ENCODE measurements at places on chromosomes 2 and 18.
A peak's percentile ranks its signal among the peaks of the same experiment; 100 is the strongest.

DNA sequence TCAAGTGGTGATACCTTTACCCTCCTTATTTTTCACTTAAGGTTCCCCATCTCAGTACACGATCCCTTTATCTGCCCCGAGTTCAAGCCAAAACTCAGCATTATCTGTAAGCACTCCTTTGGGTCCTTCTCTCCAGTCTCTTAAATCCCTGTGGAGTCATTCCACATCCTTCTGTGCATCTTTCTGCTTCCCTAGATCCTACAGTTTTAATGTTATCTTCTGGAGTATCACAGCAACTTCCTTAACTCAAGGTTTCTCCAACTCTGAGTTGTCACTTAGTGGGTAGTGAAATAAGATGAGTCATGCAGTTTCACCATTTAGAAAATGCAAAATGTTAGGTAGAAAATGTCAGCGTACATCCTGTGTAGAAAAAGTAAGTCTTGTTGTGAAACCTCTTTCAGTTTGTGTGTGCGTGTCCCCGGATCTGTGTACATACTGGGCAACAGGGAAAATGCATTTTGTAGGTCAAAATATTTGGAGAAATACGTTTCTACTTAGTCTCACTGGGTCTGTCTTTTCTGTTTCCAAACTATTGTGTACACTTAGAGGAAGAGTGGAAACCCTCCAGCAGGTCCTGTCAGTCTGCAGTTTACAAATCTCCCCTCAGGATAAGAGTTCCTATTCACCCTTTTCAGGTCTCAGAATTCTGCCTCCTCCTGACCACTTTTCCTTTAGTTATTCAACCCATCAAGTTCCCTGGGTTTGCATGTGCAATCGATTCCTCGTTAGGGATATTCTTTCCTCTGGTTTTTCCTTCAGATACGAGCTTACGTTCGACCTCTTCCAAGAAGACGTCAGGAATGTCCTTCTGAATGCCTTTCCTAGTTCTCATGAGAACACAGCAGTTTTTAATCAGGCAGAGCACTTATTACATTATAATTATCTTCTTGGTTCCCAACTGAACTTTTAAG lies 154.8 kb downstream of the TGIF1 start:
- peak; percentile 72 for DNase-seq

GRCh38 chr2:234488913-234489451 lies 7.9 kb downstream of the ARL4C start:
- DNase-seq: no peak

DNA sequence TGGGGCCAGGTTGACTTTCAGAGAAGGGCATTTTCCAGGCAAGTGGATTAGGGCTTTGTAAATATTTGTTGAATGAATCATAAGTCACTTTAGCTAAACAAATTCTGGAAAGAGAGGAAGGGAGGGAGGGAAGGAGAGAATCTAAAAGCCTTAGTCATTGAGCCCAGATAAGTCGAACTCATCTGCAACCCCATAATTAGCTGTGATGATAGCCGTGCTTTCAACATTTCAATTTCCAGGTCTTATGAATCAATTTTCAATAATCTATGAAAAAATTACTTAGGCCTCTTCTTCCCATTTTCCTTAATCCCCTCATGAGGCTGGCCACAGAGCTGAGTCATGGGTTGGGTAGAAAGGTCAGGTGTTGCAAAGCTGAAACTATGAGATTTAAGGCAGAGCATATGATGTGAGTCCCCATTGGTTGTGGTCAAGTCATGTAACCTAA lies 111.9 kb upstream of the MAPRE2 start:
- DNase-seq: no peak

- no peak for DNase-seq
These were observed 96.4 kb downstream of the RNF144A start for GRCh38 chr2:7013471-7014160.

GRCh38 chr2:150007815-150008430 lies 420.3 kb upstream of the MMADHC start:
- DNase-seq: no peak

DNA sequence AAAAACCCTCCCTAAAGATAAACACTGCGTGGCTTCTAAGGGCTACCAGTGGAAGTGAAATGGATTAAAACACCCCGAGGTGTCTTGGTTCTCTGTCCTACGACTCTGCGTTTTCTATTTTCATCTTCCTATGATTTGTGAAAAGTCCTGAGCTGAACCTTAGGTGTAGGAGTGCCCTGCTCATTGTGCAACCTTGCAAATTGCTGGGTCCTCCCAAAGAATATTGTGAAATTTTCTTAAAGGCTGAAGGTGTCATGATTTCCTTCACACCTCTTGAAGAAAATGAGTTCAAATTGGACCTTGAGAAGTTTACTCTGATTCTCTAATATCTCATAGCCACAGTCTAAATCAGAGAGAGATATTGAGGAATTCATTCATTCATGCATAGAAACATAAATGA lies 1.8 kb upstream of the SLC19A3 start:
- DNase-seq: no peak

GRCh38 chr2:127044977-127045661 lies 61.8 kb downstream of the BIN1 start:
- DNase-seq: no peak

GRCh38 chr18:58761970-58762780 lies 90.9 kb downstream of the MALT1 start:
- no peak for DNase-seq

DNA sequence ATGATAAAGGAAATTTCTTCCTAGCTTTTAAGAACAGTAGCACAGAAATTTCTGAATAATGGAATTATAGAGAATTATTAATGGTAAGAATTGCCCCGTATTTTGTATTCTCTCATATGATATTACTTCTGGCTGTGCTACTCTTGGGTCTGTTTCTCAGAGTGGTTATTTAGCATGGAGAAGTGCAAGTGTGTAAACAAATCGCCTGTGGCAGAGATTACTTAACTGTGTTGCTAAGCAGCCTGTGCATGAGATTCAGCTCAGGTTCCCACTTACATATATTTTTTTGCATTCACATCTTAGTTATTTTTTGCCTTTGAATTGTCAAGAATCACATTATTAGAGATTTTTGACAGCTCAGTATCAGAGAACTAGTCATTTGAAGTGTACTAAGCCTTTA lies 80.1 kb upstream of the NFATC1 start:
- DNase-seq: no peak

GRCh38 chr2:15010346-15010745 lies 377.8 kb downstream of the LRATD1 start:
- DNase-seq: no peak

GRCh38 chr2:239290618-239291474 lies 110.0 kb downstream of the HDAC4 start:
- no peak for DNase-seq

GRCh38 chr18:38297910-38298309 lies 732.3 kb upstream of the CELF4 start:
- no peak for DNase-seq

DNA sequence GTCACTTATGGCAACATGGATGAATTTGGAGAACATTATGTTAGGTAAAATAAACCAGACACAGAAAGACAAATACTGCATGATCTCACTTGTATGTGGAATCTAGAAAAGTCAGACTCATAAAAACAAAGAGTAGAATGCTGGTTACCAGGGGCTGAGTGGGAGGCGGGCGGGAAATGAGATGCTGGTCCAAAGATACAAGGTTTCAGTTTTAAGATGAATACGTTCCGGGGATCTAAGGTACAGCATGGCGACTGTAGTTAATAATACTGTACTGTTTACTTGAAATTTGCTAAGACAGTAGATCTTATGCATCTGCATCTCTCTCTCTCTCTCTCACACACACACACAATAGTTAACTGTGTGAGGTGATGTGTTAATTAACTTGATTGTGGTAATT lies 14.2 kb downstream of the FAM110C start:
- DNase-seq: no peak

GRCh38 chr2:46490521-46491141 lies 11.3 kb downstream of the TMEM247 start:
- DNase-seq: peak; percentile 95

- DNase-seq: no peak
These were observed 292.6 kb downstream of the PRKCE start for GRCh38 chr2:45944074-45944473.

- DNase-seq: no peak
These were observed 160.2 kb upstream of the CCDC150 start for GRCh38 chr2:196479350-196479749.

DNA sequence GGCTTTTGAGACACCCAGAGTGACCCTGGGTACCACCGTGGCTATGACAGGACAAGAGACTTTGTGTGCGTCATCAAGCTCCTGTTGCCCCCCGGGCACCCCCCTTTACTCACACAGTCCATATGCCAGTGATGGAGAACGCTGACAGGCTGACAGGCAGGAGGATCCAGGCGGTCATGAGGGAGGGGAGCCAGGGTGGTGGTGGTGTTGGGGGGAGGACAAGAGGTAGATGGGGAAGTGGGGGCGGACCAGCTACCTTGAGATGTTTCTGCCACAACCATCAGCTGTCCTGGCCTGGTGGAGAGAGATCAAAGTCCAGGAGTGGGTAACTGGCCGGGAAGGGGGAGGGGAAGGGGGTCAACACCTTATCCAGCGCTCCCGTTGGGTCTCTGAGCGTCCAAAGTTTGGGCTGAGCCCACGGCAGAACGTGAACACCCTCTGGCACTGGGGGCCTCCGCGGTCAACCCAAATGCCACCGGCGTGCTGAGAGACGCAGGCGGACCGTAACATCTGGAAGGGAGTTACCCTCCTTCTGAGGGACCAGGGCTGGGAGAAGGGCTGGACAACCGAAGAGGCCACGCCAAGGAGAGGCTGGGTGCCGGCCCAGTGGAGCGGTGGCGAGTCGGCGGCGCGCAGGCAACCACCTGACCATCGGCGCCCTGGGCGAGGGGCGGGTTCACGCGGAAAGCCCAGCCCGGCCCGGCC lies 575 bp downstream of the TMEM150A start:
- no peak for DNase-seq

- DNase-seq: no peak
These were observed 75.5 kb downstream of the COPS8 start for GRCh38 chr2:237161189-237161588.

- no peak for DNase-seq
These were observed 3.6 kb downstream of the LDLRAD4 start for GRCh38 chr18:13221869-13222855.

DNA sequence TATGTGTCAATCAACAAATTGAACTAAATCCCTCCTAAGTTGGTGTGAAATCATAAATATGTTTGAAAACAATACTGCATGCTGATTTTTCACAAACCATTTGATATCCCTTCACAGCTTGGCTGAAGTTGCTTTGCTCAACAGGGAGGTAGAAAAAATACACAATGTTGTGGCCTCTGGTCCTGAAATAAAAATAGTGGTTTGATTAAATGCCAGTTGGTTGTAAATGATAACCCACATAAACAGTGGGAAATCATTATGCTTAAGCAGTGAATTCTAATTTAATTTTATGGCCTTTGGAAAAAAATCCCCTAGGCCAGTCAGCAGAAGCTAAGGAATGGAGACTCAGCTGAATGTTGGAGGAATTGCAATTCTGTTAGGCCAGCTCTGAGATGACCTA lies 359.4 kb upstream of the CWC22 start:
- DNase-seq: no peak

DNA sequence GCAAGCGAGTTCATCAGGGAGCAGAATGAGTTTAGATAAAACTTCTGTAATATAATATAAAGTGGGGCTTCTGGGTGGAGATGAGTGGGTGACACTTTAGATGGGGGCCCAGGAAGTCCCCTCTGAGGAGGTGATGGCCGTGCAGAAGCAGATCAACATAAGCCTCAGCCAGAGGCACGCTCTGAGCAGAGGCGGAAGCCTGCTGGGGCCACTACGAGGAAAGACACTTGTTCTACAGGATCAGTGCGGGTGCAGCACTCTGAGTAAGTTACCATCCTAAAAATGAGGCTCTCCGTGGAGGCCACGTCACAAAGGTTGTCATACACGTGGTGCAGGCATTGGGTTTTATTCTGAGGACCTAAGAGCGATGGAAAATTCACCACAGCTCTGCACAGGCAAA lies 22.3 kb downstream of the TMEM18 start:
- no peak for DNase-seq

- DNase-seq: no peak
These were observed 355.2 kb upstream of the UBE2E3 start for GRCh38 chr2:180625006-180625844.

- no peak for DNase-seq
These were observed 46.3 kb downstream of the ZCCHC2 start for GRCh38 chr18:62569081-62569655.

DNA sequence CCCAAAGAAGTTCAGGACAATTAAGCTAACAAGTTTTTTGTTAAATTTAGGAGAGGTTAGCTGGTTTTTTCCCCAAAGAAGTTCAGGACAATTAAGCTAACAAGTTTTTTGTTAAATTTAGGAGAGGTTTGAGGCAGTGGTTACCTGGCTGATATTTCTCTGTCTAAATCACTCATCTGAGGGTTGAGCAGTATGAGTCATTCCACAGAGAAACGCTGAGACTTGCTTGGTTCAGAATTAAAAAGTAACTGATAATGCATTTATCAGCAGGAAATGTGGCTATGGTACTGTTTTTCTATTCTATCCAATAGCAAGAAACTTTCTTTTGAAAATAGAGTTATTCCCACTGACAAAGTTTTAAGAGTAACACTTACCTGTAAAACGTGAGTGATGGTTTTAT lies 22.8 kb upstream of the KIDINS220 start:
- no peak for DNase-seq

GRCh38 chr2:205967391-205968075 lies 118.4 kb downstream of the INO80D start:
- no peak for DNase-seq

GRCh38 chr2:149611100-149611820 lies 23.7 kb upstream of the MMADHC start:
- DNase-seq: no peak

DNA sequence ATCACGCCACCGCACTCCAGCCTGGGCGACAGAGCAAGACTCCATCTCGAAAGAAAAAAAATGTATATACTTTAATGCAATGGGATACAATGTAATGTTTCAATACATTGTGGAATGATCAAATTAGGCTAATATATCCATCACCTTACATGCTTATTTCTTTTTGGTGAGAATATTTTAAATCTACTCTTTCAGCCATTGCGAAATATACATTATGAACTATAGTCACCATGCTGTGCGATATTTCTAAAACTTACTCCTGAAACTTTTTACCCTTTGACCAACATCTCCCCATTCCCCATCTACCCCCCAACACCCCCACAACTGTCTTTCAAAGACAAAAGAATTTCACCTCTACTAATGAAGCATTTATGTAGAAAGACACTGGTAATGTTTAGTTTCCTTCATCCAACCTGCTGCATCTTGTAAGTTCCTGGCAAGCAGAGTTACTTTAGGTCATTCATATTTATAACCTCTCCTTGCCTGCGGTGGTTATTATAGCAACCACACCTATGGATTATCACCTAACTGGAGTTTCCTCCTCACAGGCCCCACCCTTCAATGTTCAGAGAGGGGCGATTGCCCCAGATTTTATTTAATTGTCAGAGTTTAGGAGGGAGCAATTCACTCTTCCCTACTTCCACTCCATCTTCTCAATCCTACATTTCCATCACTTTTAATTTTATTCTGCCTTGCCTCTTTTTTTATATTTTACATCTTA lies 1.2 kb upstream of the ME2 start:
- peak; percentile 46 for DNase-seq

GRCh38 chr18:44700652-44701051 lies 20.0 kb downstream of the SETBP1 start:
- no peak for DNase-seq
